AG09309 (cell line): ENCODE measurements at places on chromosomes 2 and 18.

GRCh38 chr2:2014251-2014771 lies 270.0 kb upstream of the PXDN start:
- DNase-seq: peak; percentile 16

GRCh38 chr2:189899101-189899500 lies 114.9 kb downstream of the PMS1 start:
- DNase-seq: no peak

- DNase-seq: no peak
These were observed 46.1 kb upstream of the PLB1 start for GRCh38 chr2:28449488-28450395.

DNA sequence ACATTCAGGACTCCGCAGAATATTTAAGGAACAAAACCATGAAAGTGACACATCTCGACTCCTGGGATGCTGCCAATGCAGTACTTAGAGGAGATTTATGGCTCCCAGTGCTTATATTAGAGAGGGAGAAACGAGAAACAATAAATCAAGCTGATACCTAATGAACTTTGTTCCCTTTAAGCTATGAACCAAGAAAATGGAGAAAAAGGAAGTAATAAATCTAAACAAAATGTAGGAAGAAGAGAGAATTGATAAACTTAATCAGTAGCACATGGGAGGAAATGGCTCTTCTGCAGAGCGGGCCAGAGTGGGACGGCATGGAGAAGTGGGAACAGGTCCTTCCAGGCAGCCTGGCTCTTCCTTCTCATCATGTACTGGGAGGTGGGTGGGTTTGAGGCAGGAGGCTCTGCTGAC lies 42.7 kb downstream of the NPPC start:
- no peak for DNase-seq

GRCh38 chr2:69010437-69011194 lies 2.4 kb upstream of the ANTXR1 start:
- DNase-seq: no peak

- no peak for DNase-seq
These were observed 117.7 kb upstream of the KCNJ3 start for GRCh38 chr2:154580767-154581166.

DNA sequence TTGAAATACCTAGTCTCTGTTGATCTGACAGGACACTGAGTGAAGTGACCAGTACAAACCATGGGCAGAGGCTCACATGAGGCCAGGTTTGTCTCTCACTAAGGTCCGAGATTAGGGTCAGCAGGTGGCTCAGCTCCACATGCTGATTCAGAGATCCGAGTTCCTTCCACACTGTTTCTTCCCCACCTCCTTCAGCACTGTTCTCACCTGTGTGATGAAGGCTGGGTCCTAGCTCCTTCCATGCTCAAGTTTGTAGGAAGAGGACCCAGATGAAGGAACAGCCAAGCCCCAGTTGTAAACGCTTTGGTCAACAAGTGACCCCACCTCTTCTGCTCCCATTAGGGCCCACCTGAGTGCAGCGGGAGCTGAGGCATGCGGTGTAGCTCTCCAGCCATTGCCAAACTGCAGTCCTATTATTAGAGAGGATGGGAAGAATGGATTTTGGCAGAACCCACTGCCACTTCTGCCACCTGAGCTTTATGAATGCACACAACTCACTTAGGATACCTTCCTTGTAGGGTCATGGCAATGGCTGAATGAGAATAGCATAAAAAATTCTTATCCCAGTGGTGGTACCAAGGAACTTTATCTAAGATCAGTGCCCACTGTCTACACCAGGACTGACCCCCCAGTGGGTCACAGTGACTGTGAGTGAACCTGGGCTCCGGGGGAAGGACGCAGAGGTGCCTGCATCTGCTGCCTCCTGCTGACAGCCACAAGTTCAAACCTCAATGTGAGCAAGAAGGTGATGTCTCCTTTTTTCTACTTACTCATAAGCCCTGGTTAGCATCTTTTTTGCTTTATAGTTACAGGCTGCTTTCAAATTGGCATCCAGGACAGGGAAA lies 324.8 kb upstream of the HS6ST1 start:
- DNase-seq: no peak

GRCh38 chr2:70807102-70807827 lies 13.1 kb downstream of the CLEC4F start:
- no peak for DNase-seq

DNA sequence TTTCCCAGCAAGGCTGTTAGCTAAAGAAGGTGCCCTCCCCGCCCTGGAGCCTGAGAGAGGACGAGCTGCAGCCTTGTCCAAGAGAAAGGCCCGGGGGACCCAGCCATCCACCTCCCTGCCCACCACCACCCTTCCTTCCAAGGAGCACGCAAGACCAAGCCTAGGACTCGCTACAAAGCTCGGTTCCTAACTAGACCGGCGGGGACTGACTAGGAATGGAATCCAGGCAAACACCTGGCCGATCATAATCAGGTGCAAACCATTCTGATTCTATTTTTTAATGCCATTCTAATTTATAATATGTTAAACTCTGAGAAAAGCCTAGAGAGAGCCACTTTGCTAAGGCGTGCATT lies 19.7 kb upstream of the TUBB6 start:
- no peak for DNase-seq

GRCh38 chr18:1777843-1778242 lies 793.5 kb downstream of the METTL4 start:
- DNase-seq: no peak
